Muscle of leg (tissue), 16 donors: ENCODE measurements at places on chromosomes 12 and 14.

- DNase-seq: no peak
These were observed 10.0 kb downstream of the SLC6A13 start for GRCh38 chr12:252636-253035.

GRCh38 chr14:101374373-101375338, 186.6 kb upstream of the DIO3 start:
- no peak for DNase-seq

GRCh38 chr14:101478796-101479410, 82.4 kb upstream of the DIO3 start:
- DNase-seq: no peak

DNA sequence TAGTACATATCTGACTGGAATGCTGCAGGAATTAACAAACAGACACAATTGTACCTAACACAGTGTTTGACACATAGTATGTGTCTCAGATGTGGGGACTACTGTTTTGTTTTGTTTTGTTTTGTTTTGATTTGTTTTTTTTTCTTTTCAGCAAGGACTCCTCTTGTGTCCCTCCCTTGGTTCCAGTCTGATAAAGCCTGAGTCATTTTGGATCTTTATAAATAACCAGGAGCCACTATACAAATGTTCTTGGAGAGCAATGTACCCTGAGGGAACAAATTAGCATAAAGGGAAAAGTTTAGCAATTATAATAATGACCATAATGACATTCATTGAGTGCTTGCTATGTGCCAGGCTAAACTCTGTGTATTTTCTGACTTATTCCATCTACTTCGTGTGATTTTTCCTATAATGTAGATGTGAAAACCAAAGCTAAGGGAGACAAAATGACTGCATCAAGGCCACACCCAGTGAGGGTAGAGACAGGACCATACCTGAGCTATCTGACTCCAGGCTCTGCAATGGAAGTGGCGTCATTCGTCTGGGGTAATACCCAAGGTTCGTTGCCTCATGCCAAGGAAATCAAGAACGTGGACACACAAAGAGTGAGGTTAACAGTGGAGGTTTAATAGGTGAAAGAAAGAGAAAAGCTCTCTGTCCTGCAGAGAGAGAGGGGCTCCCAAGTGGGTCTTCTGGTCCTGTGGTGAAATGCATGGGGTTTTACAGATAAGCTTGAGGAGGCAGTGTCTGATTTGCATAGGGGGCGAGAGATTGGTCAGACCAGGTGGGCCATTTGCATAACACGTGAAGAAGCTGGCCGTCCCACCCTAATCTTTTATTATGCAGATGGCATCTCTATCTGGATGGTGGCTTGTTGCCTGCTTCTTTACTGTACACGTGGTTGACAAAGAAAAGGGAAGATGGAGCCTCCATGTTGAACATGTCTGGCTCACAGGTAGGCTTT, 285.5 kb upstream of the SFSWAP start:
- no peak for DNase-seq

GRCh38 chr14:64952598-64953309, 10.2 kb upstream of the GPX2 start:
- no peak for DNase-seq

GRCh38 chr14:79090641-79091180, 920.5 kb downstream of the NRXN3 start:
- peak; percentile 67 for DNase-seq

DNA sequence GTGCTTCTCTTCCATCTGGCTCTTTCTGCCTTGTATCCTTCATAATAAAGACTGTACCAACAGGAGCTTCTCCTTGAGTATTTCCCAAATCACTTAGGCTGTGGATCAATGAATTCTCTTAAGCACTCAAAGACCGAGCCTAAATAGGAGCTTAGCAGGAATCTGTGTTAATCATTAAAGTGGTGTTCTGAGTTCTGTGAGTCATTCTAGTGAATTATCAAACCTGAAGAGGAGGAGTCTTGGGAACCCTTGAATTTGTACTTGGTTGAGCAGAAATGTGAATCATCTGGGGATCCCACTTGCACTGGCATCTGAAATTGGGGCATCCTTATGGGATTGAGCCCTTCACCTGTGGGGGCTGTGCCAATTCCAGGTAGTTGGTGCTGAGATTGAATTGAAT, 946.2 kb downstream of the BCL11B start:
- DNase-seq: no peak

DNA sequence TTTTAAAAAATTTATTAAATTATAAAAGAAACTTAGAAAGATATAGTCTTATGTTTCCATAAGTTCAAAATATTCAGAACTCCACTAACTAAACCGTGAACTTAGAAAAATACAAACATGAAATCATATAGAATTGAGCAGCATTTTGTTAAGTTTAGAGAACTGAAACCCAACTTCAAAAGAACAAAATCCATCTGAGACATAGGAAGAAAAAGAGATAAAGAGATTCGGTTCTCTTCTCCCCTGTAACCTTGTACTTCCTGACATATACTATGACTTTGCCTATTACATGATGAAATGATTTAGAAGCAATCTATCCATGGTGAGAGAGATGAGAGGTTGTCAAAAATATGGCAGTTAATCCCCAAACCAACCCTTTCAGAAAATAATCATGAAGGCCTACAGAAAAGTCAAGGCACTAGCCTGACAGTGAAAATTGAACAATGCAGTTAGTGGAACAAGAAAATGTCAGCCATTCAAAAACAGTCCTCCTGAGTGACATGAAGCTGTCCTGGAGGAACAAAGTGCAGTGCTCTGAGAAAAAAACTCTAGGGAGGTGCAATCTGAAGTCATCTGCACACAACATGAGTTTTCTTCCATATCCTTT, 44.0 kb downstream of the C12orf50 start:
- no peak for DNase-seq
